ENCODE measurements at places on chromosomes 16 and 17.

GRCh38 chr17:19365833-19366636, 3.5 kb upstream of the B9D1 start:
- DNase-seq, result no peak

DNA sequence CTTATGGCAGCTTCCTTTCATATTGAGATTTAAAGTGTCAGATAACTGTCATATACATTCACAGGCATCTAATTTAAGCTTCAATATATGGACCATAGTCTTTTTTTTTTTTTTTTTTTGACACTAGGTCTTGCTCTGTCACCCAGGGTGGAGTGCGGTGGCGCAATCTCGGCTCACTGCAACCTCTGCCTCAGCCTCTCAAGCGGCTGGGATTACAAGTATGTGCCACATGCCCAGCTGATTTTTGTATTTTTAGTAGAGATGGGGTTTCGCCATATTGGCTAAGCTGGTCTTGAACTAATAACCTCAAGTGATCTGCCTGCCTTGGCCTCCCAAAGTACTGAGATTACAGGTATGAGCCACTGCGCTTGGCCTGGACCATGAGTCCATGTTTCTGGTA, 13.6 kb downstream of the CEP95 start:
- DNase-seq, result no peak

GRCh38 chr17:63039899-63040602, 74.0 kb downstream of the TANC2 start:
- peak; percentile 37 for DNase-seq

DNA sequence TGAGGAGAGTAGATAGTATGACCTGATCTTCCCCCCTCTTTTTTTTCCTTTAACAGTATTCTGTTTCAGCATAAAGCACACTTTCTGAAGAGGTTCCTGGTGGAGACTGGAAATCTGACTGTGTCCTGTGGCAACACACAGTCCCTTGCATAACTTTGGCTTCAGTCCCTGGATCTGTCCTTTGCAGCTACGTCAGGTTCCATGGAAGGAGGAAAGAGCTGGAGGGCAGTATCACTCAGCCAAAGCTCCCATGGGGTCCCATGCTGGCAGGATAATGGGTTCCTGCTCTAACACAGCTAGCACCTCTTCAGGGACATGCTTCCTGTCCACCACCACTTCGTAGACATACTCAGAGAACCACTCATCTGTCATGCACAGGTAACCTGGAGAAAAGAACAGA, 13.3 kb upstream of the SLC6A4 start:
- DNase-seq, result no peak

DNA sequence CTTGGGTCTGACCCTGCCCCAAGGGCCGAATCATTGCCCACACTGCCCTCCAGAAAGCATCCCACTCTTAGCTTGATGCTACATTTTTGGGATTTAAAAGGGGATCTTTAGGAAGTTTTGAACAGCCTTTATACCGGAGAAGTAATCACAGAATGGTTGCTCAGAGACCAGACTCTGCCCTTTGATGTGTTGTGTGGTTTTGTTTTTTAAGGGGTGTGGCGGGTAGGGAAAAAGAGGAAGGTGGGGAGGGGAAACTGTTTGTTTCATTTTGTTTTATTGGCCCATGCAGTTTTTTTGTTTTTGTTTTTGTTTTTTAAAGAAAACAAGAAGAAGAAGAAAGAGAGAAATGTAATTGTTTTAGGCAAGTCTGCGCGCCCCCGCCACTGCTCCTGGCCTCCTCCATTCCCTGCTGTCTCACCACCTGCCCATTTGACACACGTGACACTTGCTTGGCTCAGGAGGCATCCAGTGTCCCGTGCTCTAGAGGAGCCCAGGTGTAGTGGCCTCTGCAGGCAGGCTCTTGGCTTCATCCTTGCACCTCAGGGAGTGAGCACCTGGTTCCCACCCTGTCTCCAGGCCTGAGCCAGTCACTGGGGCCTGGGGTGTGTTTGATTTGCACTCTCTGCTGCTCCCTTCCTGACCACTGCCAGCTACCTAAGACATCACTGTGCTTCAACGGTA, 35.7 kb downstream of the GNAO1 start:
- DNase-seq, result no peak

DNA sequence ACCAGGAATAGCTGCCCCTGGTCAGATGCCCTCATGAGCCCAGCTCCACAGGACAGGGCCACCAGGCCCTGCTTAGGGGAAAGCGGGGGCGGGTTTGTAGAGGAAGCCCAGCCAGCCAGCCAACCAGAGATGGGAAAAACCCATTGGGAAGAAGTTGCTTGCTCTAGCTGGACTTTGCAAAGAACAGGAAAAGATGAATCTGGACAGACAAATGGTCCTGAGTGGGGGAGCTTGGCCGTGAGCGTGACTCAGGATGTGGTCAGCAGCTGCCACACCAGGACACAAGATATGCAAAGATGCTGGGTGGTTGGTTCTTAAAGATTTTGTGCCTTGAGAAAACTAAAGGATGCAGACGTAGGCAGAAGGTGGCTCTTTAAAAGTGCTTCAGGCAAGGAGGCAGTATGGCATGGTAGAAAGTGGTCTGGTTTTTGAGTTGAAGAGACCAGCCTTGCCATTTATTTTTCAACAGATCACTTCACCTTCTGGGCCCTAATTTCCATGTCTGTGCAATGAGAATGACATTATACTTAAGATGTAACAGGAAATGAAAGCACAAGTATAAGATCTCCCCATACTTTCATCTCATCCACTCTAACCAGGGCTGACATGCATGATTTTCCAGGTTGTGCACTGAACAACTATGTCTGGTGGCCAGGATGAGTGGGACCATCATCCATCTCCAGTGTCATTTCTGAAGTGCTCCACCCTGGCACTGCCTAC, 27.8 kb upstream of the HEATR6 start:
- DNase-seq, result no peak

DNA sequence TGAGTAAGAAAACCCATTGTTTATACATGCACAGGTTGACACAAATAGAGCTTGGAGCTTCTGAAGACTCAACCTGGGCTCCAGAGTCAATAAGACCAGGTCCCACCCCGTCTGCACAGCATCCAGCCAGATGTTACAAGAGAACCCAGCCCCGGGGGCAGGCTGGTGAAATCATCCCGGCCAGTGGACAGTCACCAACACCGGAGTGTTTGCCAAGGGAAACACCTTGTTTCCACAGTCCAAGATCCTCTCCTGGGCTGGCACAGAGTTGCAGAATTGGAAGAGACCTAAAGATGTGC, 90.3 kb downstream of the RAB11FIP4 start:
- DNase-seq, result no peak

GRCh38 chr16:15141586-15141985, 47.5 kb upstream of the RRN3 start:
- DNase-seq, result no peak

- DNase-seq, result no peak
Measured at GRCh38 chr16:425740-426114, 278 bp downstream of the RAB11FIP3 start.

DNA sequence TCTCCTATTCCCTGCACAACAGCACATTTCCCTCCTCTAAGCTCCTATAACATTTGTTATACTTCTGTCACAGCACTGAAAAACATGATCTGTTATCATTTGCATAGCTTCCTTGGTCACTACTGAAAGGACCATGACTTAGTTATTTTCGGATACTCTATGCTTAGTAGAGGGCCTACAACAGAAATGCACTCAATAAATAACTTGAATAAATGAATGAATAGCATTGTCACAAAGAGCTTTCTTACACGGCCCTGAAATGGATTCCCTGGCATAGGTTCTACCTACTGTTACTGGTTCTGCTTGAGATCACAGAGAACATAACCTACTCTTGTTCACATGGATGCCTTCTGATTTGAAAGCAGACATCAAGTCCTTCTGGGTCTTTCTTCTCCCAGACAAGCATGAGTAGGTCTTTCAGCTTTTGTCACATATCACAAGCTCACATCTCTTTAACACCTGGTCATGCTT, 41.6 kb downstream of the MYO1D start:
- DNase-seq, result no peak

GRCh38 chr17:74431568-74432423, at the start of gene GPRC5C:
Gene GPRC5C, plus strand, starts transcription at chr17:74432088. Its CDS starts 7,689 bp downstream, at chr17:74439777.
- peak; percentile 49 for DNase-seq
